ENCODE measurements at places on chromosomes 3 and 15. TPM values are rescaled to one million over a fixed set of nuclear protein-coding genes. Genes with fewer than 3 reads are reported as not detected.

DNA sequence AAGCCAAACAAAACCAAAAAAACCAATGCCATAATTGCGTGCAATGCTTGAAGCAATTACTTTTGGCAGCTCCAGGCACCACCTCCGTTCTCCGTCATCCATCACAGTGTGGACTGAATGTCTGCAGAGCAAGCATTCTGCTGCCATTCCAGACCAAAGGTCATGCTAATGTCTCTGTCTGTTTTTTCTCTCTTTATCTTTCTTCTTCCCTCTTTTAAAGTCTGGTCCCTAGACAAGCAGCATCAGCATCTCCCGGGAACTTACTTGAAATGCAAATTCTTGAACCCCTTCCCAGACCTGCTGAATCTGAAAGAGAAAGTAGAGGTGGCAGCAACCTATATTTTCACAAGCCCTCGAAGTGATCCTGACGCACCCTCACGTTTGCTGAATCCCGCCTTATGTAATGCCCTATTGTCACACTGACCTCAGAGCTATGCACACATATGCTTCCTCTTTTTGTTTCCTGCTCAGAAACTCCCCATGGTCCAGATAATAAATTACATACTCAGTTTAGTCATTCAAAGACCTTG lies 297.3 kb upstream of the PROK2 start:
- no peak for DNase-seq

- DNase-seq, result no peak
Measured at GRCh38 chr15:28982886-28983285, 97.1 kb downstream of the APBA2 start.

- no peak for DNase-seq
Measured at GRCh38 chr3:53168175-53168923, 7.3 kb downstream of the PRKCD start.

- DNase-seq, result no peak
Measured at GRCh38 chr3:184491867-184492615, 69.5 kb upstream of the EPHB3 start.

- no peak for DNase-seq
Measured at GRCh38 chr15:70411143-70411863, 313.6 kb upstream of the TLE3 start.

DNA sequence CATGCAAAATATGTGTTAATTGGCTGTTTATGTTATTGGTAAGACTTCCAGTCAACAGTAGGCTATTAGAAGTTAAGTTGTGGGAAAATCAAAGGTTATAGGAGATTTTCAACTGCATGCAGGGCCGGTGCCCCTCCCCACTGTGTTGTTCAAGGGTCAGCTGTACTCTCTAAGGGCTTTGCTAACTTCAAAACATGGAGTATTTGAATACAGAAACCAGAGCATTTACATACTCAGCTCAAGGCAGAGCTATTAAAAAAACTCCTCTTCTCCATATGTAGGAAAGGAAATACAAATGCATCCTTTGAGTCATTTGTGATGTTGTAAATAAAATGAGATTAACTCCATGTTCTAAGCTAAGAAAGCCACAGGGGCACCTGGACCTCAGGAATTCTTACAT lies 16.8 kb downstream of the IL17RB start:
- no peak for DNase-seq

DNA sequence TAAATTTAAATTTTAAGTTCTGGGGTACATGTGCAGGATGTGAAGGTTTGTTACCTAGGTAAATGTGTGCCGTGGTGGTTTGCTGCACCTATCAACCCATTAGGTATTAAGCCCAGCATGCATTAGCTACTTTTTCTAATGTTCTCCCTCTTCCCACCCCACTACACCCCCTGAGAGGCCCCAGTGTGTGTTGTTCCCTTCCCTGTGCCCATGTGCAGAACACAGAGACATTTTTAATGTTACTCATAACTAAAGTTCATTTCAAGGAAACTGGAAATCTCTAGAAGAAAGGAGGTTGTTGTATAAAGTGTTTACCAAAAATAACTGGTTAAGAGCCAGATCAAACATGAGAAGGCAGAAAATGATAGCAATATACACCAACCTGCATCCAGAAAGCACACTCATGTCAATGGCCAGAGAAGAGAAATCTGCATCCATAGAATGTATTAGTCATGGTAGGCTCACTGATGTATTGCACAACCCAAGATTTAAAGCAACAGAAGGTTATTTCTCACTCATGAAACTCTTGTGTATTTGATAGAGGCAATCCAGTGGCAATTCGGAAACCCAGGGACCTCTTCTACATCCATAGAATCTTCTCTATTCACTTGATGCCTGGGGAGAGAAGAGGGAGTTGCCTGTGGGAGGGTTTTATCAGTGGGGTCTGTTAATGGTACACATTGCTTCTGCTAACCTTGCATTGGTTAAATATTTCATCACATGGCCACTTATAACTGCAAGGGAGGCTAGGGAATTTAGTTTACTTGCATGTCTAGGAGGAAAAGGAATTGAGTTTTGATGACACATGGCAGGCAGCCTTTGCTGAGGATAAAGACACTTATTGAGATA lies 321.9 kb upstream of the RASGRP1 start:
- DNase-seq, result no peak

GRCh38 chr3:157083824-157084223 lies 76.1 kb downstream of the CCNL1 start:
- no peak for DNase-seq

- no peak for DNase-seq
Measured at GRCh38 chr3:46440531-46441294, 24.0 kb downstream of the LTF start.

- no peak for DNase-seq
Measured at GRCh38 chr3:40130721-40131120, 178.8 kb upstream of the EIF1B start.

DNA sequence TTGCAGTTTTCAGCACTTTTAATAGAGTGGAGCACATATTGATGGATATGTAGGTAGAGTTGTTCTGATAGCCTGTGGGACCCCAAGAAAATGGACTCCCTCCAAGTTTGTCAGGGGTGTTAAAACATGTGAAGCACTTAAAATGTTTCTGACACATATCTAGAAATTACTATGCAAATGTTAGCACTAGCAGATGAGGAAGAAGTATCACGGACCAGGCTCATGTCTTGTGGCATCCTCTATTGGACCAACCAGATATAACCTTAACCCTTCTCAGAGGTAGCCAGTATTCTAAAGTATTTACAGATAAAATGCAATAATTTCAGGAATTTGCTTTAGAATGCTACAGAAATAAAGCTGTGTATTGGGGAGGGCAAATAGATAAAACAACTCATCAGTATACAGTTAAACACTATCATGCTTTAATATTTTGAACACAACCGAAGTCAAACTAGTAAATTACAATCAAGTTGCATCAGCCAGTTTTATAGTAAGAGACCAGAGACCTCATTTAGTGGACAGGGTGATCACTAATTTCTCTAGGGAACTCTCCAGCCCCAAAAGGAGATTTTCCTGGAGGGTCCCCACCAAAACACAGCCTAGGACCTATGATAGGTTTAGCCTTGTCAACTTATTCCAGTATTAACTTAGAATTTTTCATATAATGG lies 57.2 kb upstream of the FBN1 start:
- no peak for DNase-seq

GRCh38 chr3:153679714-153680113 lies 441.5 kb upstream of the ARHGEF26 start:
- no peak for DNase-seq

DNA sequence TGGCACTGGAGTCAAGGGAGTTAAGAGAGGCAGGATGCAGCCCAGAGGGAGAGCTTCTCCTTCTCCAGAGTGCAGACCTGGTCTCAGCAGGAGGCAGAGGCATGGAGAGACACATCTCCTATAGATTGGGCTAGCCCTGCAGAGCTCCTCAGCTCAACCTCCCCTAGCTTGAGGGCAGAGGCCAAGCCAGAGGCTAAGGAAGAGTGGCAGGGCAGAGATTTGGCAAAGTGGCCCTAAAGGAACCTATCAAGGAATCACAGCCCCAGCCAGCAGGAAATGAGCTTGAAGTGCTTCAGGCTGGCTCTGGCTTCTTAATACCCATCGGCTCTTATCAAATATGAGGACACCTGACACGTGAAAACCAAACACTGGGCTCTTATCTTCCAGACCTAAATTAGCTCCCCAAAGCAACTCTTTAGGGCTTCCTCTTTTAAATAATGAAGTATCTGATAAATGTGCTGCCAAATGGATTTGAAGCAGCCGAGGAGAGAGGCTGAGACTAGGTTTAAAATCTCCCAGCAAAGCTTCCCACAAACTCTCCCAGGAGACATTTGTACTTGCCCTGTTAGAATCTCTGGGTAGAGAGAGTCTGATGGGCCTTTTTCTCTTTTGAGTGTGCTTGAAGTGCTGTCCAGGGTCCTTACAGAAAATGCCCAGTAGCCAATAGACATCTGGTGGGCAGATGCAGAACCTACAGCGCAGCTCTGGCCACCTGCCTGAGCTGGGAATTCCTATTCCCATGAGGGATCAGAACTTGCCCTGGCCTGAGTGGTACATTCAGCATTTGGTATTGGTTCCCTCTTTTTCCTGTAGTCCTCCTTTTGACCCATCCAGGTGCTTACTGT lies 271.4 kb downstream of the CLSTN2 start:
- DNase-seq, result peak; percentile 57

- DNase-seq, result no peak
Measured at GRCh38 chr3:78660957-78661356, 1106.8 kb downstream of the ROBO1 start.

- DNase-seq, result no peak
Measured at GRCh38 chr3:86073799-86074198, 917.1 kb downstream of the VGLL3 start.

DNA sequence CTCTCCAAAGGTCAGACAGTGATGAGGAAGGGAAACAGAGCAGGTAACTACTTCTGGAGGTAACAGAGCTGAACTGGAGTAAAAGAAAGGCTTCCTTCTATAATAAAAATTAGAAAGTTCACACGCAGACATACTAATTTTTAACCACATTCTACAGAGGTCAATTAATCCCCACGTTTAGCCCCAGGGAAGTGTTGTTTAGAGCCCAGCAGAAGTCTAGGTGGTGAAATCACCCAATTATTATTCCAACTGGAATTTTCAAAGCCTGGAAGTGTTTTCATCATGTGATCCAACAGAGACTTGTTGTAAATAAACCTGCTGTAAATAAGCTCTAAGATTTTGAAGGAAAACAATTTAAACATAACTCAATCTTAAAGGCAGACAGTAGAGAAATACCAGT lies 6.8 kb downstream of the ALDH1A2 start:
- no peak for DNase-seq

GRCh38 chr3:175258763-175259162 lies 399.6 kb downstream of the NAALADL2 start:
- no peak for DNase-seq

GRCh38 chr3:182364723-182365650 lies 428.3 kb upstream of the ATP11B start:
- DNase-seq, result peak; percentile 46

- DNase-seq, result no peak
Measured at GRCh38 chr3:114584734-114585371, 291.0 kb downstream of the TIGIT start.

DNA sequence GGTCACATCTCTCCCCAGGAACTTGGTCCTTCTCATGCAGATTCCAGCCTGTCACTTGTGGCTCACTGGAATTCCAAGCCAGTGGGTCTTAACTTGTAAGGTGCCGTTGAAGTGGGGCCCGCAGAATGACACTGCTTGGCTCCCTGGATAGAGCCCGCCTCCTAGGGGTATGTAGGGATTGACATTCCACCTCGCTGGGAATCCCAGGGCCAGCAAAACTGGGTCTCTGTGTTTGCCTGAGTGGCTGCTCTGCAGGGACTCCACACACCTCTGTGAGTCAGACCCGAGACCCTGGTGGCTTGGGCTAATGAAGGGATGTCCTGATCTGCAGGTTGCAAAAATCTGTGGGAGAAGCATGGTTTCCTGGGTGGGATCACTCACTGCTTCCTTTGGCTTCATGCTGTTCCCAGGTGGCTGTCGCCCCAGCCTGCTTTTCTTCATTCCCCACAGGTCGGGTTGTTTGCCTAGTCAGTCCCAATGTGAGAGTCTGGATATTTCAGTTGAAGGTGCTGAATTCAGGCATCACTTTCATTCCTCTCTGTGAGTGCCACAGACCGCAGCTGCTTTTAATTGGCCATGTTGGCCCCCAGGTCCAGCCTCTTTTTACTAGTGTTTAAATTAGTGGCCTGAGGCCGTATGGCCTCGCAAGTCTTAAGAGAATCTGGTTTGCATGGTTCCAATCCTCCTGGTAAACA lies 156.0 kb upstream of the TRIM42 start:
- no peak for DNase-seq

GRCh38 chr3:59688636-59689035 lies 638.8 kb upstream of the CFAP20DC start:
- no peak for DNase-seq

- DNase-seq, result peak; percentile 37
Measured at GRCh38 chr3:149553781-149554451, 79.4 kb downstream of the TM4SF4 start.

- no peak for DNase-seq
Measured at GRCh38 chr15:29270976-29271375, 1.4 kb upstream of the NSMCE3 start.

- no peak for DNase-seq
Measured at GRCh38 chr3:189340680-189341460, 169.1 kb downstream of the TPRG1 start.

DNA sequence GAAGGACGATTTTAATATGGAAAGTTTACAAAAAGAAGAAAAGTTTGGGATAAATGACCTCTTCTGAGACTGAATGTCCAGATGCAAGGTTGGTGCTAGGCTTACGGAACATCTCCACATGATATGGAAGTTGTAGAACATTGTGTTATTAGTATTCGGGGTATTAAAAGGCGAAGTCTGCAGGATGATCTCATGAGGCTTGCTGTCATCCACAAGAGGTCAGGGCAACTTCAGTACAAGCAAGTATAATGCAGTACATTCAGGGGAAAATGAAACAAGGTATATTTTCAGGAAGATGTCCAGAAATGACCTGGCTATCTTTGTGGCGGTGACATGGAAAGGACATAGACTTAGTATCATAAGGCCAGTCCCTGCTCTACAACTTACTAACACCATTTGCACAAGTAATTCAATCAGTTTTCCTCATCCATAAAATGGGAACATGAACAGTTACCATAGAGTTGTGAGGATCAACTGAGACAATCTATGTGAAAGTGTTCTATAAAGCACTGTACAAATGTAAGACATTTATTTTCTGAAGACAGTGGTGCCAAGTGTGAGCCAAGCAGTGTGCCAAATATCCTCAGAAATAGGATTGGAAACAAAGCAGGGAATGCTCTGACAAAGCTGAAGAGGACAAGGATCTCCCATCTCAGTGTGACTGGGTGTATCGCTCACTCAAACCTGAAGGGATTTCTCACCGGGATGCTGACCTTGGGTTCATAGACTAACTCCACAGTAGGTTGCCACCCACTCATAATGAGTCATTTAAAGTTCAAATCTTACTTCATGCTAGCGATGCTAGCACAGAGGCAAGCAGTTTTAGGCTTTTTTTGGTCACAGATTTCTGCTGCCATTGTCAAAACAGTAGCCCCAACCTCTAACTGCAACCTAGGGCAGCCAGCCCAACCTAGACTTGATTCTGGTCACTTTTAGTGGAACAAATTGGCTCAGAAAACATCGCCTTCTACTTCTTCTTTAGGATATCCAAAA lies 118.3 kb downstream of the TIGIT start:
- no peak for DNase-seq

EPHB3 gene
- polyA plus RNA-seq, result 2.1 TPM

WNT7A gene
- polyA plus RNA-seq, result not detected

PIERCE2 gene
- 2.9 TPM for polyA plus RNA-seq

CCDC33 gene
- polyA plus RNA-seq, result 4.0 TPM

KIF7 gene
- 11.2 TPM for polyA plus RNA-seq

AMIGO3 gene
- polyA plus RNA-seq, result 1.2 TPM

JAGN1 gene
- 41.6 TPM for polyA plus RNA-seq

SNAP23 gene
- polyA plus RNA-seq, result 45.0 TPM

CLSTN2 gene
- 0.02 TPM for polyA plus RNA-seq

OIP5 gene
- polyA plus RNA-seq, result 8.4 TPM

Measured in SK-N-SH (cell line).